ENCODE measurements at places on chromosomes 6 and 20.

DNA sequence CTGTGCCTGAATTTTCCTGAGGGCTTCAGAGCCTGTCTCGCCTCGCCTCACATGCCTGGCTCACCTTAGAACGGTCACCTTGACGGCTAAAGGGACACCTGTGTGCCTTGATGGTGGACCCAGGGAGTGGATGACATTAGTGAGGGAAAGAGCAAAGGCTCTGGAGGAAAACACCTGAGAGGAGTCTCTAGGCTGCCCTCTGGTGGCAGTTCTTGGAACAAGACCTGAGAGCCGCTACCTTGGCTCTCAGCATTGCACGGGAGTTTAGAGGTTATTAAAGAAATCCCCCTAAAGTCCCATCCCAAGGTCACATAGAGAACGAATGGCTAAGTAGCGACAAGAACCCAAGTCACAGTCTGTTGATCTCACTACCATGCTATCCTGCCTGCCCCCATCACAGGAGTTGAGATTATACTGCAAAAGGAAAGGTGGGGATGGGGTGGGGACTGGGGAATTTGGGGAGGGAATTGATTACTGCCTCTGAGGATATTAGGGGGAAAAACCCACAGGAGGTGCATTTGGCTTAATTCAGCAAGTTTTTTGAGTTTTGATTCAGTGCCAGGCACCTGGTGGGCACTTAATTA is 7.9 kb upstream of the CDSN start:
- H3K27me3 ChIP-seq, result no peaks in the 10 kb centered on the region
- H3K36me3 ChIP-seq, result no peaks in the 10 kb centered on the region
- DNase-seq, result peak; percentile 57
- no peak overlapping the region for H3K27ac ChIP-seq
- H3K4me1 ChIP-seq, result peaks cover 3% of the 10 kb centered on the region
- no peak overlapping the region for H3K4me3 ChIP-seq

DNA sequence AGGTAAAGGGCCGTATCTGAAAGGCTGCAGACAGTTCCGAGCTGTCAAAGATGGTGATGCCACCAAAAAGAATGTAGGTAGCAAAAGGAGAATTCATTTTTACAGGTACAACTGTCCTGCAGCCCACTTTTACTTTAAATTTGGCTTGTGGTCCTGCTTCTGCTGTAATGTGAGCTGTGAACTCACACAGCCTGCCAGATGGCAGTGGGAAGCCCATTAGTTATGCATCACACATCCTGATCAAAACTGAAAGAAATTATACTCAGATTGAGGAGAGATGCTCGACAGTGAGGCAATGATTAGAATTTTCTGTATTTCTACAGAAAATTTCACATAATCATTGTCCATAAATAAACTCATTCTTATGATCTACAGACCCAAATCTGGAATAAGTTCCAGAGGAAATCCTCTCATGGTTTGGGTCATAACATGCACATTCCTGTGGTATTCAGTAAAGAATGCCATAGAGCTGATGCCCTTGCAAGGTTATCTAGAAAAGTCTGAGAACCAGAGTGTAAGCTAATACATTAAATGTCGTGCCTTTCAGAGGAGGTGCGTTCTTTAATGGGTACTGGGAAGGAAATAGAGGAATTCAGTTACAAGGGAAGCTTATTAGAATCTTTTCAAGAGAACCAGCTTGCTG is 23.9 kb upstream of the E2F3 start:
- no peak for DNase-seq
- H3K27me3 ChIP-seq, result no peaks in the 10 kb centered on the region
- no peaks in the 10 kb centered on the region for H3K36me3 ChIP-seq
- no peak overlapping the region for H3K27ac ChIP-seq
- H3K4me1 ChIP-seq, result peaks cover 5% of the 10 kb centered on the region

DNA sequence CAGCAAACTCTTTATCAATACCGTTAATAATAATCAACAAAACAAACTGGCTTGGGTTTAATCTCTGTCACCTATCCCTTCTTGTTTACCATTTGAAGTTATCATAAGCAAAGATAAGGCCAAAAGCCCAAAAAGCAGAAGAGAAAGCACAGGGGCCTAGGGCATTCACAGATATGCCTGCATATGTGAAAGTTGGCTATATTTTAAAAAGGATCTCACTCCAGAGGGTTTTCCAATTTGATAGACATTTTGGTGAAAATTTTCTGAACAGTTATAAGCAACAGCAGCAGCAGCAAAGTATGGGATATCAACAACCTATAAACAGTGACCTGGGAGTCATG is 101.1 kb downstream of the ATXN1 start:
- H3K4me3 ChIP-seq, result no peak overlapping the region
- no peaks in the 10 kb centered on the region for H3K36me3 ChIP-seq
- no peak overlapping the region for H3K27ac ChIP-seq
- no peaks in the 10 kb centered on the region for H3K27me3 ChIP-seq

GRCh38 chr6:33742837-33743236 is 3.9 kb downstream of the IP6K3 start:
- no peaks in the 10 kb centered on the region for H3K27me3 ChIP-seq
- H3K4me1 ChIP-seq, result peaks cover 33% of the 10 kb centered on the region
- no peak overlapping the region for H3K4me3 ChIP-seq
- DNase-seq, result no peak
- no peaks in the 10 kb centered on the region for H3K36me3 ChIP-seq
- no peak overlapping the region for H3K27ac ChIP-seq

DNA sequence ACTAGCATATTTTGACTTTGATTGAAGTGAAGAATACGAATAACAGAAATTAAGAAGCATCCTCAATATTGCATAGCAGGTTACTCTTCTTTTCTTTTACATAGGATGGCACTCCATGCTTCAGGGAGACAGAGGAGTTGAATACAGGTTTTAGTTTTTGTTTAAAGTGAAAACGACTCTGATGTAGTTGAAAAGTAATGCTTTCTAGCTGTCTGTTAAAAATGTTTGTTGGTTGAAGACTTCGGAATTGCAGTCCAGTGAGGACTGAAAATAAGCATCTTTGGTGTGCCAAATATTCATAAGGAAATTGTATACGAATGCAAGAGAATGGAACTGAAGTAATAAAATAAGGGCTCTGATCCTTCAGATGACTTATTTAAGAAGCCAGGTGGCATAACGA is 618 bp upstream of the SLC16A10 start:
- no peak for DNase-seq
- no peak overlapping the region for H3K4me3 ChIP-seq
- H3K4me1 ChIP-seq, result peaks cover 9% of the 10 kb centered on the region
- H3K36me3 ChIP-seq, result no peaks in the 10 kb centered on the region

- no peak overlapping the region for H3K27ac ChIP-seq
- no peaks in the 10 kb centered on the region for H3K27me3 ChIP-seq
- no peak for DNase-seq
- no peak overlapping the region for H3K4me3 ChIP-seq
These were observed 12.8 kb downstream of the STK4 start for GRCh38 chr20:44979090-44979621.

GRCh38 chr6:252775-253535 is 39.3 kb upstream of the DUSP22 start:
- no peak overlapping the region for H3K27ac ChIP-seq
- H3K36me3 ChIP-seq, result no peaks in the 10 kb centered on the region
- no peaks in the 10 kb centered on the region for H3K4me1 ChIP-seq
- no peak overlapping the region for H3K4me3 ChIP-seq
- DNase-seq, result no peak

GRCh38 chr6:3247255-3248146 is 11.2 kb upstream of the PSMG4 start:
- DNase-seq, result no peak
- no peak overlapping the region for H3K4me3 ChIP-seq
- peaks cover 42% of the 10 kb centered on the region for H3K4me1 ChIP-seq
- H3K36me3 ChIP-seq, result peaks cover 22% of the 10 kb centered on the region
- no peaks in the 10 kb centered on the region for H3K27me3 ChIP-seq
- peak overlapping the region; percentile 39 for H3K27ac ChIP-seq

DNA sequence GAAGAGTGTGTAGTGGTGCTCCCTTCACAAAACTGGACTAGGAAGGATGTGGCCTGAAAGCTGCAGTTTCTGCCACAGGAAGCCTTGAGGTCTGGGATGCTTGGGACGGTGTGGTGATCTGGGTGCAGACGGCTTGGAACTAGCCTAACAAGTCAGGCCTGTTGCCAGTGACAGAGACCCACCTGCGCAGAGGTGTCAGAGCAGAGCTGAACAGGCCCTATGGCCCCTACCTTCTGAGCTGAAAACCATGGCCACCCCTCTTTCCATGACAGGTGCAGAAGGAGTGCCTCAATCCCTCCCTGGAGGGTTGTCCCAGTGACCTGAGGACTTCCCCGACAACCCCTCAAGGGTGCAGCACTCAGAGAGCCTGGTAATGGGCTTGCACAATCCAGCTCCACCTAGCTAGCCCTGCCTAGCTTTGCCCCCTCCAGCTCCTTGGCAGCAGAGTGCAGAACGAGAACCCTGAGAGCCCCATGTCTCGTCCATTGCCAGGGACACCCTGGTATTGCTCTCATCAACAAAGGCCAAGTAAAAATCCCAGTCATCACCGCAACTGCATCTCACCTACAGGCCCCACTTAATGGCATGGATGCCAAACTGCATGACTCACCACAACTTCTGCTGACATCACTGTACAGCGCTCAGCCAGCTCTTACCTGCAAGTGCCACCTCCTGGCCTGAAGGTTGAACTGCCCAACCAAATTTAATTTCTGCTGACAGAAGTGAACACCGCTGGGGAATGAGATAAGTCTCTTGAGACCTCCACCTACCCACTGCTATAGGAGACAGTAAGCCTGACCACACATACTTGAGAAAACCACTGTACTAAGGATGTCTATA is 563.1 kb downstream of the TFAP2A start:
- H3K4me1 ChIP-seq, result no peaks in the 10 kb centered on the region
- no peaks in the 10 kb centered on the region for H3K36me3 ChIP-seq

GRCh38 chr6:149366267-149366921 is 33.7 kb upstream of the SUMO4 start:
- H3K27me3 ChIP-seq, result no peaks in the 10 kb centered on the region
- no peak overlapping the region for H3K4me3 ChIP-seq
- H3K27ac ChIP-seq, result no peak overlapping the region
- DNase-seq, result no peak

GRCh38 chr6:106502559-106502958 is 126.7 kb downstream of the RTN4IP1 start:
- H3K4me3 ChIP-seq, result no peak overlapping the region
- peaks cover 49% of the 10 kb centered on the region for H3K27me3 ChIP-seq
- no peak for DNase-seq
- H3K4me1 ChIP-seq, result no peaks in the 10 kb centered on the region
- no peak overlapping the region for H3K27ac ChIP-seq

DNA sequence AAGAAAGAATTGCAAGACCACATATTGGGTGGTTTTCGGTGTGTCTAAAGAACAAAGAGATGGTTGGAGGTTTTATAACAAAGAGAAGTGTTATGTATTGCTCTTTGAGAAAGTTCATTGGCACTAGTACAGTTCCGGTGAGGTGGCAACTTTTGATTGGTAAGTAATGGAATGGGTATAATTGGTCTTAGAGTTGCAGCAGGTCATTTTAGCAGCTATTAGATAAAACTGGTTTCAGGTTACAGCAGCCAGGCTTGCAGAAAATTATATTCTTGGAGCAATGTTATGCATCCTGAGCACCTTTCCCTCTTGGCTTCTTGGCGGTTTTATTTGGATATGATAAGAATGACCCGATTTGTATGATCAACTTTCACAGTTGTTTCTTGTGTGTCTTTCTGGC is 12.3 kb upstream of the SSTR4 start:
- H3K4me3 ChIP-seq, result no peak overlapping the region
- no peak overlapping the region for H3K27ac ChIP-seq
- DNase-seq, result no peak
- no peaks in the 10 kb centered on the region for H3K36me3 ChIP-seq

GRCh38 chr20:31330893-31331292 is 22.5 kb upstream of the DEFB116 start:
- DNase-seq, result no peak
- H3K36me3 ChIP-seq, result no peaks in the 10 kb centered on the region
- no peak overlapping the region for H3K4me3 ChIP-seq
- H3K27ac ChIP-seq, result no peak overlapping the region

DNA sequence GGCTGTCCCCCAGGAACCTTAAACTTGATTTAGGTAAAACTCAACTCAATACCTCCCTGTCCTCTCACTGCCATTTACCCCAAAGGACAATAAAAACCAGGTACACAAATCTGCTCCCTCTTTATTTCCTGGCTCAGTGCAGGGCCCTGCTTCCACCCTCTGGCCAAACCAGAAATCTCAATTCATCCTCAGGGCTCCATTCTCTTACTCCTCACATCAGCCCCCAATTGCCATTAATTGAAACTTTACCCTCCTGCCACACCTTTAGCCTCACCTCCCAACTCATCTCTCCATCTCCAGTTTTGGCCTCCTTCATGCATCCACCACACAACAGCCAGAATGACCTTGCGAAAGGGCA is 10.5 kb downstream of the ZBTB2 start:
- H3K4me3 ChIP-seq, result no peak overlapping the region
- H3K27me3 ChIP-seq, result no peaks in the 10 kb centered on the region
- H3K36me3 ChIP-seq, result no peaks in the 10 kb centered on the region
- H3K27ac ChIP-seq, result no peak overlapping the region
- peaks cover under 1% of the 10 kb centered on the region for H3K4me1 ChIP-seq

GRCh38 chr6:124487623-124488431 is 474.4 kb upstream of the RNF217 start:
- no peak for DNase-seq
- no peak overlapping the region for H3K4me3 ChIP-seq
- no peaks in the 10 kb centered on the region for H3K4me1 ChIP-seq
- H3K36me3 ChIP-seq, result no peaks in the 10 kb centered on the region
- no peaks in the 10 kb centered on the region for H3K27me3 ChIP-seq

DNA sequence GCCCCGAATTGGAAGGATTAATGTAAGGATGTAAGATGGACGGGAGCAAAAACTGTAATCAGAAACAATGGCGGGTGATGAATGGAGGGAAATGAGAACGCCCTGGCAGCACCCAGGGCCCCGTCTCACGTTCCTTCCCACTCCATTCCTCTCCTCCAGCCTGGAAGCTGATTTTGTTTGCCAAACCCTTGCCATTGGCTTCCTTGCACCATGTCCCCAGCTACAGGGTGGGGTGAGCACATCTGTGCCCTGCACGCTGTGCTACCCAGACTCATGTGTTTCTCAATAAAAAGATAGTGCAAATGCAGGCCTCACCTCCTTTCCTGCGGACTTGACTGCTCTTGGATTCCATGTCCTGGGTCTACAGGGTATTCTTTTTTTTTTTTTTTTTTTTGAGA is 26.7 kb downstream of the SCP2D1 start:
- H3K27me3 ChIP-seq, result no peaks in the 10 kb centered on the region
- no peak overlapping the region for H3K27ac ChIP-seq
- H3K36me3 ChIP-seq, result no peaks in the 10 kb centered on the region
- DNase-seq, result no peak
- H3K4me1 ChIP-seq, result peaks cover 5% of the 10 kb centered on the region

GRCh38 chr6:136201732-136202131 is 48.4 kb downstream of the MTFR2 start:
- H3K4me3 ChIP-seq, result no peak overlapping the region
- no peak for DNase-seq
- no peaks in the 10 kb centered on the region for H3K27me3 ChIP-seq
- no peaks in the 10 kb centered on the region for H3K36me3 ChIP-seq
- no peaks in the 10 kb centered on the region for H3K4me1 ChIP-seq

- H3K27ac ChIP-seq, result no peak overlapping the region
- no peaks in the 10 kb centered on the region for H3K36me3 ChIP-seq
- H3K4me1 ChIP-seq, result no peaks in the 10 kb centered on the region
- DNase-seq, result no peak
- H3K4me3 ChIP-seq, result no peak overlapping the region
- H3K27me3 ChIP-seq, result peaks cover 5% of the 10 kb centered on the region
These were observed 35.9 kb upstream of the MYLIP start for GRCh38 chr6:16092990-16093389.

GRCh38 chr6:119535332-119535731 is 185.8 kb upstream of the MAN1A1 start:
- DNase-seq, result no peak
- H3K27me3 ChIP-seq, result no peaks in the 10 kb centered on the region
- no peak overlapping the region for H3K4me3 ChIP-seq
- no peaks in the 10 kb centered on the region for H3K36me3 ChIP-seq

- H3K36me3 ChIP-seq, result no peaks in the 10 kb centered on the region
- H3K4me3 ChIP-seq, result no peak overlapping the region
- DNase-seq, result no peak
- H3K27me3 ChIP-seq, result no peaks in the 10 kb centered on the region
These were observed 13.6 kb upstream of the CEP85L start for GRCh38 chr6:118665011-118665410.

Data from neuronal stem cell (in vitro differentiated cells).